ENCODE measurements at places on chromosomes 16 and 17.

DNA sequence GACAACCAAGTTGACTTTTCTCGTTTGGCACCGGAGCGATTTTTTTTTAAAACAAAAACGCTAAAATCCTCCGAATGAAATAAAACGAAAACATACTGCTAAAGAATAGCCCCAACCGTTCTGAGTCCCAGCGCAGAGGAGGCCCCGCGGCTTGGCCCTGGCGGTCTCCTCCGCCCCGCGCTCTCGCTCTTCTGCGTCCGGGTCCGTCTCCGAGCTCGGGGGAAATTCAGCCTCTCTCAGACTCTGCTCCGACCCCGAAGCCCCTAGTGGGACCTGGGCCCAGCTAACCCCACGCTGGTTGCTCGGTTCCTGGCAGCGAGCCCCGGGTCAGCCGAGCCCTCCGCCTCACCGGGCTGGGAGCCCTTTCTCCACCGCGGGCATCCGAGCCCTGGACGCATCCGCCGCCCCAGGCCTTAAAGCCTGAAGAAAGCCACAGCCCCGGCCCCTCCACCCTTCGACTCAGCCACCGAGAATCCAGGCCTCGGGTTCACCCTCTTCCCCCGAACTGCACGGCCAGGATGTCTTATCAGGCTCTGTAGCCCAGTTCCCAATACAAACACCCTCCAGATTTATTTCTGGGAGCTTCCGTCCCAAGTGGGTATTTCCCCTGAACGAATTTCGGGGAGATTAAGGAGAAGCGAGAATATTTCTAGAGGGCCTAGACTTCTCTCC, 1.2 kb downstream of the TBX2 start:
- no peak for DNase-seq

DNA sequence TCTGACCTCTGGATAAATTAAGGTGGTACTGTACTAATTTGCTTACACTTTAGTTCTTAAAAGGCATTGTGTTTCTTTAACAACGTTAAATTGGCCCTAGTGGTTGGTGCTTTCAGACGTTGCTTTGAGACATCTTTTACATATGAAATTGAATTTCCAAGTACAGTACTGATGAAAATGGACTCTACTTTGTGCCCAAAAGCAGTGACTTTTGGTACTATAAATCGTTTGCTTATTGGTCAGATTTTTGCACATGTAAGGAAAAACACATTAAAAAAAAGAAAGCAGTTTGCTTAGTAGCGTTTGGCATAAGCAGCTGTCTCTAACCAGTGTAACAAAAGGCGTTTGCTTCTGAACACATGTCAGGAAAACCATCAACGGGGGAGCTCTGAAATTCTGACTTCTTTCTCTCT, 139.6 kb downstream of the CDK5R1 start:
- DNase-seq, result no peak

DNA sequence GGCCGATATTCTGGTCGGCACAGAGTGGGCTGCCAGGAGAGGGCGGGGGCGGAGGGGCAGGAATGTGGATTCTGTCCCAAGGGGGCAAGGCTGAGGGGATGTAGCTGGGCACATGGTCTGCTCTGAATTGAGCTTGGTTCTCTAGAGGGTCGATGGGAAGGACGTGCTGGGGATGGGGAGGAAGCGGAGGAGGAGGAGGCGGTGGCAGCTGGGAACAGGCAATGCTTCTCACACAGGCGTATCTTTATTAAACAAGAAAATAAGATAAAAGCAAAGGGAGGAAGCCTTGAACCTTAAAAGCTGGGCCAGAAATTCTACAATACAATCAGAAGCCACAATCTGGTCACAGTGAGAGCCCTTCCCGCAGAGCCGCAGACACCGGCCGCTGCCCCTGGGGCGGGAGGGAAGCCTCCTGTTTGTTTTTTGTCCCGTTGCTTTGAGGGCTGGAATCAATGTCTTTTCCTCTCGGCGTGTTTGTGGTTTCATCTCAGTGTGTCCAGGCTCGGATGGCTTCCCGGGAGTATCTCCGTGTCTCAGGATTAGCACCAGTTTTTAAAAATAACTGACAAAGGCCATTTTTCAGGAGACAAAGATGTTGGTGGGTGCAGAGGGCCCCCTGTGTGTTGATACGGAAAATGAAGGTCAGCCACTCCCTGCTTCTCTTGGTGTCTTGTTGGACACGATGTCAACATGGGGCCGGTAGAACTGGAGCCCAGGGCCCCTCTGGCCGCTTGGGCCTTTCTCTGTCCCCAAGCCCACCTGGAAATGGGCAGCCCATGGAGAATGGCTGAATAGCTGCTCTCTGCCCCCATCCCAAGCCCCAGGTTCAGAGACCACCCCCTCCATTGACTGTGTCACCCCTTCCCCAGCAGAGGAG, 12.3 kb upstream of the SLC7A5 start:
- DNase-seq, result no peak

- no peak for DNase-seq
Observed at GRCh38 chr17:44464037-44464436, 39.2 kb downstream of the GPATCH8 start.

GRCh38 chr16:70577256-70577698, 53.7 kb downstream of the SF3B3 start:
- no peak for DNase-seq

DNA sequence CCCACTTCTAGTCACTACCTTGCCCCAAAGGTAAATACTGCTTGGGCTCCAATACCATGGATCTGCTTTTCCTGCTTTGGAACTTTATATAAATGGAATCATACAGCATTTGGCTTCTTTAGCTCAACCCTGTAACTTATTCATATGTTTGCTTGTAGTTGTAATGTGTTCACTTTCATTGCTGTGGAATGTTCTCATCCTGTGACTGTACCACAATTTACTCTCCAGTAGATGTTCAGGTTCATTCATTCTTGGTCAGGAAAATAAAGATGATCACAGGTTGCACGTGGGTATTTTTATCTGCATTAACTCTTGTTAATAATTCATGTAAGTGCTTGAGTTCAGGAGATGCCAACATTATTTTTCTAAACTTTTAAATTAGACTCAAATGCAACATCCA, 6.7 kb upstream of the BEAN1 start:
- DNase-seq, result no peak

Data from stimulated activated CD4-positive, alpha-beta T cell treated with anti-CD3 and anti-CD28 coated beads, Interleukin-12 subunit alpha, Interleukin-12 subunit beta, amount 100 ng/mL, for 4 hours (primary cell).